Right ventricle myocardium superior (tissue), 1 donor: ENCODE measurements at places on chromosomes 7 and 10. TPM values are rescaled to one million over a fixed set of nuclear protein-coding genes. Genes with fewer than 3 reads are reported as not detected.

The TDRD1 gene
- 5.8 TPM for total RNA-seq

The SYCE1 gene
- 0.08 TPM for total RNA-seq

The SFTPD gene
- total RNA-seq, result 0.81 TPM

The GRID2IP gene
- total RNA-seq, result not detected

The GPRIN2 gene
- total RNA-seq, result not detected

The TLL2 gene
- total RNA-seq, result 8.7 TPM

The AMZ1 gene
- 0.08 TPM for total RNA-seq

The HOXA5 gene
- 0.62 TPM for total RNA-seq

The CHAT gene
- total RNA-seq, result not detected

The TCAF2 gene
- total RNA-seq, result 0.27 TPM

The ELAPOR2 gene
- total RNA-seq, result 3.6 TPM

The VGF gene
- total RNA-seq, result not detected

The NUDCD3 gene
- total RNA-seq, result 107 TPM

The NOS3 gene
- 10.0 TPM for total RNA-seq

The ZNF32 gene
- 52.7 TPM for total RNA-seq

The ACTL6B gene
- total RNA-seq, result not detected

The GNAT3 gene
- total RNA-seq, result not detected

The PAOX gene
- total RNA-seq, result 3.4 TPM

The AKR1C8 gene
- total RNA-seq, result not detected

The GBF1 gene
- total RNA-seq, result 41.4 TPM

The BLOC1S2 gene
- total RNA-seq, result 15.9 TPM

The PNLIP gene
- not detected for total RNA-seq

The INHBA gene
- 1.9 TPM for total RNA-seq

The TEX36 gene
- not detected for total RNA-seq

The OR2A1 gene
- total RNA-seq, result not detected

The HECW1 gene
- total RNA-seq, result not detected

The SLC39A12 gene
- total RNA-seq, result not detected

The C10orf71 gene
- total RNA-seq, result 108 TPM

The EMX2 gene
- not detected for total RNA-seq

The MKX gene
- total RNA-seq, result not detected

The GIMAP5 gene
- total RNA-seq, result 8.5 TPM

The ADIRF gene
- total RNA-seq, result 43.2 TPM

The SLC26A4 gene
- 0.46 TPM for total RNA-seq
